ENCODE measurements at places on chromosomes 3 and 15.

GRCh38 chr3:139130390-139131140 is 85.9 kb upstream of the PRR23C start:
- no peak for DNase-seq

DNA sequence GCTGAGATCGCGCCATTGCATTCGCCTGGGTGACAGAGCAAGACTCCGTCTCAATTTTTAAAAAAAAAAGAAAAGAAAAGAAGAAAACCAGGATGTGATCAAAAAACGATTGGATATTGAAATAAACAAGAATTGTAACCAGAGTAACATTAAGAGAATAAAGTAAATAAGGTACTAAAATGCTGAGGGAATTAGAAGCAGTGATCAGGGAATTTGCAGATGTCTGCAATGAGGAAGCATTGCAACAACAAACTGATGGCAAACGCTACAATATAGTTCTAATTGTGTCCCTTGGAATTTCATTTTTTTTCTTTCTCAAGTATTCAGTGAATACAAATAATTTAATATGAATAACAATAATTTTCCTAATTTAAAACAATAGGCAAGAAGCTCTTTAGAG is 1077.5 kb downstream of the TBL1XR1 start:
- DNase-seq: no peak

- no peak for DNase-seq
Measured at GRCh38 chr3:72009851-72010443, 225.0 kb upstream of the PROK2 start.

- DNase-seq: no peak
Measured at GRCh38 chr15:81363718-81364500, 10.1 kb downstream of the TMC3 start.

DNA sequence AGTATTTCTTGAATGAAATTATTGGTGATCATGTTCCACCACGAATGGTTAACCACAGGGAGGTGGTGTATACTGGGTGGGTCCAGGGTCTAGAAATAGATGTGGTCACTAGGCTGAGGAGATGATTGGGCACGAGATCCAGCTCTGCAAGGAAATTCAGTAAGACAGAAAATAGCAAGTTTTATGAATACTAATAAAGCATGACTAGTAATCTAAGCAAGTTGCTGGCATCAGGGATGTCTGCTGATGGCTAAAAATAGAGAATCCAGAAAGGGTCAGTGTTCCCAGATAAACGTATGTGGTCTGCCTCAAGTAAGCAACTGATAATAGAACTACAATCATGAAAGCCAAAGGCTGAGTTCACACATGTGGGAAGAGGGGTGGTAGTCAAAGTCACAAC is 108.3 kb upstream of the FRMD4B start:
- DNase-seq: no peak

GRCh38 chr3:45035441-45036301 is 9.6 kb downstream of the CLEC3B start:
- no peak for DNase-seq

DNA sequence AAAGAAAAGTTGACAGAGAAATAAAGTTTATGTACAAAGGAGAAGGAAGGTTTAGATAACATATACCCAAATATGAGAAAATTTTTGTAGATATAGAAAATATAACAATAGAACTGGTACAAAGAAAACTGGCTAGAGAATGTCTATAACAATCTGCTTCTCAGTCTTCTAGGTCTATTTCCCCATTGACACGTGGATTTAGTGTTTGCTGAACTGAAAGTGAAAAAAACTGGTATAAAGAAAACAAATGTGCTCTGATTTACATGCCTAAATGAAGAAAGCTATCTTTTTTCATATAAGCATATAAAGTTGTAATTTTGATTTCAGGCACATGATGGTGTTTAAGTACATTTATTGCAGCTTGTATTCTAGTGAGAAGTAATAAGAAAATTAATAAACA is 9.8 kb downstream of the KCNMB2 start:
- no peak for DNase-seq

GRCh38 chr15:70526974-70527325 is 236.4 kb downstream of the UACA start:
- DNase-seq: no peak

DNA sequence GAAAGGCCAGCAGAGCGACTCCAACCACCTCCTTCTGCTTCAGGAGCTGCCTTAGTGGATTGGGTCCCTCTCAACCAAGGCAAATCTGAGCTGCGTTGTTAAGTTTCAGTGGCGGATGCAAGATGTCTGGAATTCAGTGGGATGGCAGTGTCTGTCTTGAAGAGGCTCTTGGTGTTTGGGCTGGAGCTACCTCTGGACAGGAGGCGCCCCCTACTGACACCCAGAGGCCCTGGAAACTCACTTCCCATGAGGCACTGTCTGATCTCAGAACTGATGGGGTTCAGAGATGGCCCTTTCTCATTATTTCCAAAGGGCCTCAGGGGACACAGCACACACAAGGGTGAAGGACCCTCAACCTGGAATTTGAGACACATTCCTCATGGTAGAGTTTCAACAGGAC is 6.0 kb upstream of the SLC28A1 start:
- DNase-seq: peak; percentile 12

GRCh38 chr15:39243396-39243795 is 337.5 kb upstream of the THBS1 start:
- DNase-seq: no peak

DNA sequence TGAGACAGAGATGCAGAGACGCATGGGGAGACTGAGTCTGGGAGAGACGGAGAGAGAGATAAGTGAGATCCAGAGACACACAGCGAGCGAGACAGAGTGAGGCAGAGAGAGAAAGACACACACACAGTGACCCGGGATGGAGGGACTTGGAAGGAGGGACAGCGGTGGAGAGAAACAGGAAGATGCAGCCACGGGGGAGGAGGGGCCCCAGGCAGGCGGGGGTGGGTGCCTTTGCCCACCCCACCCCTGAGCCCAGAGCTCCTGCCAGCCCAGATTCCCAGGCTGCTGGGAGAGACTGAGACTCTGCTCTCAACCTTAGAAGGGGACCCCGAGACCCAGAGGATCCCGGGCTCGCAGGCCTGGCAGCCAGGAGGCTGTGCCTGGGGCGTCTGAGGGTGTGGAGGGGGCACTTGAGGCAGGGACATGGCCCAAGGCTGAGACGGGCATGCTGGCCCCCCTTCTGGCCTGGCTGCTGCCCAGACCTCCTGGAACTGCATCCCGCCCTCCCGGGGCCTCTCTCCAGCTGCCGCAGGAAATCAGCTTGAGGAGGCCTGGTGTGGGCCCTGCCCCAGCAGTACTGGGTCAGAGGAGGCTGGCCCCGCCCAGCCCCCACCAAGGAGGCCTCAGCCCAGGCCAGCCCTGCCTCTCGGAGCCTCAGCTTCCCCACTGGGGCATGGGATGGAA is 18.1 kb downstream of the H1-8 start:
- DNase-seq: no peak

DNA sequence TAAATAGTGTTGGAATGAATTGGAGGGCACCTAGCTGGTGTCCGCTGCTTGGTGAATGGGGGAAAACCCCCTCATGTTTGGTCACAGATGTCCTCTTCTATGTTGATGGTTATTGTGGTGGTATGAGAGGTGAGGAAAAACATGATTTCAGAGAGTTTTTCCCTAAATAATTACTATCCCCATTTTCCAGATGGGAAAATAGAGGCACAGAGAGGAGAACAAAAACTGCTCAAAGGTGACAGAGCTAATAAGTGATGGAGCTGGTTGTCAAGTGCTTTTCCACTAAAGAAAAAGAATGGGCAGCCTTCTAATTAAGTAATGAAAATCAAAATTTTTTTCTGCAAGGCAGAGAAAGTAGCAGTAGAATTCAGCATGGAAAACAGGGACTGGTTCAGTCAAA is 30.2 kb upstream of the CFAP161 start:
- DNase-seq: no peak

DNA sequence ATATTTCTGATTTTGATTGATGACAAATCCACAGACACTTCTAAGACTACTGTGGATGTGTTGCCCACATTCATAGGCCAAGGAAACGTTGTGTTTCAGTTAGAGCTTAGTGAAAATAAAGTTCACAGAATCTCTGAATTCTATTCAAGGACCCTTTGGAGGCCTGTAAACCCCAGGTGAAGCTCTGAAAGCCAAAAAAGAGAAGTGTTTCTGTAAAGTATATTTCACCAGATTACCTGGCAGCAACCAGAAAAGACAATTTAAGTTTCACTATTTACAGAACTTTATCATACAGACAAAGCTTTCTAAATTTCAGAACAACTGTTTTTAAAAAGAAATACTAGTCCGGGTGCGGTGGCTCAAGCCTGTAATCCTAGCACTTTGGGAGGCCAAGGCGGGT is 2.6 kb downstream of the CLPX start:
- no peak for DNase-seq

- DNase-seq: no peak
Measured at GRCh38 chr3:122562923-122563716, 980 bp downstream of the PARP9 start.

GRCh38 chr3:4231041-4231440 is 72.1 kb upstream of the SETMAR start:
- DNase-seq: no peak

GRCh38 chr15:89907289-89907688 is 5.5 kb downstream of the ARPIN start:
- DNase-seq: no peak

GRCh38 chr3:138888560-138888959 is 53.8 kb upstream of the PIK3CB start:
- no peak for DNase-seq

DNA sequence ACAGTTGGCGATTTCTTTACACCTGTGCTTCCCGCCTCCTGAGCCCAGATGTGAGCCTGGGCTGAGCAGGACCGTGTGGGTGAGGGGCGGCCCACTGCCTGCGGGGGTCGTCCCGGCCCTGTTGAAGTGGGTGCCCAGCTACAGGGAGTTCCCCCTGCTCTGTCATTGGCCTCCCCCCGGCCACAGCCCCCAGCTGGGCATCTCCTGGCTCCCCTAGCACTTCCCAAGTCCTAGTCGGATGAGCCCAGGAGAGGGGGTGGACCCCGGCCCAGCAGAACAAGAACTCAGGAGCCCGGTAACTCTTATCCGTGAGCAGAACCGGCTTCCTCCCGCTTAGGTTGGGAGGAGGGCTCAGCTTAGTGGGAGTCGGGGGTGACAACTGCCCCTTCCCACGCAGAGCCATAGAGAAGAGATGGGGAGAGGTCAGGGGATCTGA is 757 bp downstream of the PAQR5 start:
- DNase-seq: no peak

- DNase-seq: no peak
Measured at GRCh38 chr3:89586256-89586655, 478.8 kb downstream of the EPHA3 start.

DNA sequence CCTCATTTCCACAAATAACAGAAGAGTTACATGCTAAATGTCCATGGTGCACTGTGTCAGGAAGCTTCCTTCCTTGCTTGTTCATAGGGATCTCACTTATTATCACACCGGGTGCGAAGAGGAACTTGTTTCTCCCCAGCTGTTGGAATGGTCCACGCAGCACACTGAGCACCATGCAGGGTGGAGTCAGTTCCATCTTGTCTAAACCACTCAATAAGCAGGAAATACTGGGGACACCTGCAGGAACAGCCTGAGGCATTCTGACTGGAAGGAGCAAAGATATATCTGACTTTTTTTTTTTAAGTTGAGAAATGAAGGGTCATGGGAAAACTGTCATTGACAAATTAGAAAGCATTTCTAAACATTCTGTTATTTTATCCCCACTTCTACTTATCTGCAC is 70.0 kb upstream of the WDR72 start:
- DNase-seq: no peak

- DNase-seq: no peak
Measured at GRCh38 chr3:160577556-160578195, 12.3 kb upstream of the KPNA4 start.

- DNase-seq: peak; percentile 8
Measured at GRCh38 chr3:27194861-27195483, 174.2 kb downstream of the NEK10 start.

DNA sequence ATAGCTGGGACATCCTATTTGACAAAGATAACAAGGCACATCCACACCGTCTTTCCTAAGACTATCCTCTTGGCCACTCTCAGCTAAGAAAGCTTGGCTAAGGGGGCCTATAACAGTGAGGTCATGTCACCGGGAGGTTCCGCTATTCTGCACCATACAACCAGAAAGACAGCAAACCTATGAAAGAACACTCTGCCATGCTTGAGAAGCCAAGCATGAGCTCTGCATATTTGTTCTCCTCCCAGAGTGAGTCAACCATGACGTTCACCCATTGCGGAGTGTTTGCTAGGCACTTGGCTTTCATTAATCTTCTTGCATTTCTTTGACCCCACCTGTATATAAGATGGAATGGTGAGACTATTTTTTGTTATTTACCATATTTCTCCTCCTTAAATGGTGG is 141.2 kb downstream of the GMNC start:
- no peak for DNase-seq

DNA sequence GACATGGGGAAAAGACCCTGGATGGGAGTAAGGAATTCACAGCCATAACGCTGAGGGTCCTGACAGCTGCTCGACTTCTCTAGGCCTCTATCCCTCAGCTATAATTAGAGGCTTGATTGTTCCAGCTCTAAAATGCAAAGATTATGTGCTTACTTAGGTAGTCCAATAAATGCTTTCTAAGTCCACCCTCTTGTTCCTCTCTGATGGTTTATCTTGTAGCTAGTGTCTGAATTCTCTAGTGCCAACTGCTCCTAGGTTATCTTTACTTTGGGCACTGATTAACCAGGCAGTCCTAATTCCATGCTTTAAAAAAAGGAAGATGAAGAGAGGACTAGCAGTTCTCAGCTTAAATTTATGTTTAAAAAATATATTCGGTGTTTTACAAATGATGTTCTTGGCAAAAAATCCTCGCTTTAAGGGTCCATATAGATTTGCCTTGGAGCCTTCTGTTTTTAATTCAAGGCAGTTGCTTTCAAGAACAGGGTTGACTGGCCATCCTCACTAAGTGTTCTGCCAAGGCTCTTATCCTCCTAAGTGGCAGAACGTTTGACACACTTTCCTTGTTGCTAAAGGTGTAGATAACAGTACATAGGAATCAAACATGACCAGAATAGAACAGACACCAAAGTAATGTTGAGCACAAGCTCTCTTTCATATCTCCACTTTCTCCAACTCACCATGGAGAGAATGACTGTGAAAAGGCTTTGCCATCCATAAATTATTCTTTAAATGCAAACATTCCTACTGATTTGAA is 60.6 kb downstream of the THRB start:
- no peak for DNase-seq

DNA sequence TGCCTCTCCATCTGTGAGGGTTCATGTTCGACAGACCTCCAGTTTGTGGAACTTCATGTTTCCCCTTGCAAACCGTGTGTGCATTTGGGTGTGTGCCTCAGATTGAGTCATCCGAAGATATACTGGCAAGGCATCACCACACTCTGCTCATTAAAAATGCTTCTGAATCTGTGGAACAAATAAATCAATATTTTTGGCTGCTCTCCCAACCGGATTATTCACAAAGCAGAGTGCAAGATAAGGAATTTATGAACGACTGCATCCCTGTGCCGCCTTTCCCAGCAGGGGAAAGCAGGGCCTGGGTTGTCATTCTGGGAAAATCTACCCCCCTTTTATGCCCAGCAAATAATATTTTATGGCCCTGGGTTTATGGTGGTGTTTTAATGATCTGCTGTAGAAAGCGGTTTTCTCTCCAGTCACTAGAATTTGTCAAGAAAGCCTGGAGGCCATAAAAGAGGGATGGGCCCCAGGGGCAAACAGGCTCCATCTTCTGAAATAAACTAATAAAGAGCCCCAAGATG is 4.2 kb upstream of the WNT5A start:
- peak; percentile 99 for DNase-seq

- DNase-seq: no peak
Measured at GRCh38 chr3:186700267-186700666, 16.9 kb upstream of the KNG1 start.

GRCh38 chr3:179450901-179451264 is 387 bp downstream of the GNB4 start:
- no peak for DNase-seq

GRCh38 chr3:111585217-111585616 is 9.9 kb downstream of the ZBED2 start:
- DNase-seq: no peak

All from fibroblast of skin of left quadriceps (primary cell).